Activated naive CD8-positive, alpha-beta T cell treated with anti-CD3 and anti-CD28 coated beads, Interleukin-2, amount 50 U/mL, for 16 hours (primary cell): ENCODE measurements at places on chromosomes 6 and 20.

DNA sequence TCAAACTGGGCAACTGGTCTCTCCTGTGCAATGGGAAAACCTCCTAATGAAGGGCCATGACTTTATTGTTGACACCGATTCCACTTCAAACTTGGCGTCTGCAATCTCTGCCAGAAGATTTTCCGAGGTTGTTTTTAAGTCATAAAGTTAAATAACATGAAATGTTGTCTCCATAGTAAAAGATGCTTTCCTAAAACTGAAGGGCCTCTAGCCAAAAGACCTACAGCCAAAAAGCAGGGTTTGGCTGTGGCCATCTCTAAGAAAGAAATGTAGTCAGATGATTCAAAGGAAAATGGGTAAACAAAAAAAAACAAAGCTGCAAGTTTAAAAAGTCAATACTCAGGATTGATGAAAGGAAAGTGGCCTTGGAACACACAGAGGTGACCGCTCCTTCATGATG lies 14.1 kb downstream of the CD93 start:
- no peak for DNase-seq

GRCh38 chr6:167676000-167676665 lies 150.6 kb upstream of the AFDN start:
- no peak for DNase-seq

GRCh38 chr20:46222521-46223007 lies 85.7 kb downstream of the CDH22 start:
- DNase-seq = no peak

DNA sequence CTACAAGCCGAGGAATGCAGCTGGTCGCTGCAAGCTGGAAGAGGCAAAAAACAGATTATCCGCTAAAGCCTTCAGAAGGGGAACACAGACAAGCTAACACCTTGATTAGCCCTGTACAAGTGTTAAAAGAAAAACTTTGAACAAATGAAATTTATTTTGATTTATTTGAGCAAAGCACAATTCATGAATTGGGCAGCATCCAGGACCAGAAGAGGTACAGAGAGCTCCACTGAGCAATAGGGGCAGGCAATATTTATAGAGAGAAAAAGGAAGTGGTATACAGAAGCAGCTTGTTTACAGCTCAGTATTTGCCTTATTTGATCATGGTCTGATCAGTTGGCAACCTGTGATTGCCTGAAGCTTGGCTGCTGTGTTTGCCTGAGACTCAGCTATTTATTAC lies 17.6 kb downstream of the HLA-DOB start:
- DNase-seq = no peak

DNA sequence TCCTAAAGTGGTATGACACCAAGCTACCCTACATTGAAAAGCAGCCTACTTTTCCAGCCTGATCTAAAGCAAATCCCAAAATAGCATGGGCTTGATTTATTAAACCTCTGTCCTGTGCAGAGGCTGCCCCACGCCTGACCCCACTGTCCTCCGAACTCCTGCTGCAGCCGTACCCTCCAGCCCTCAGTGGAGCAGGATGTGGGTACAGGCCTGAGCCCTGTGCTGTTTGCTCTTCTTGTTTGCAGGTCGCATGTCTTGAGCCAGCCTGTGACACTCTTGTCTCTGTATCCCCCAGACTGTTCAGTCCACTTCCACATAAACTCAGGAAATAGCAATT lies 61.2 kb downstream of the RPP40 start:
- no peak for DNase-seq

DNA sequence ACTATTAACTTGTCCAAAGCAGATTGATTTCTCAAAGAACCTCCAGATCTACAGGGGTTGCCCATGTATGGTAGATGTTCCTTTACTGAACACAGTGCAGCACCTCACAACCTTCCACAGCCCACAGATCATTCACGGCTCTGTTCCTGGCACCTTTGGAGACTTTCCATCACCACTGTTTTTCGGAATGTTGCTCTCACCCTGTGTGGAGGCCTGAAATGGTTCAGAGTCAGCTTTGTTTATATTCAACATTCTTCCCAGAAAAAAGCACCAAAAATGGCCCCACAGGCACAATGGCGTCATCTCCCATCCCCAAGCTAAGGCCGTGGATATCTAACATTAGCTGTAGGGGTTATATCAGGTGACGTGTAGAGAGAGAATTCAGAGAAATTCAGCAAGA lies 74.7 kb downstream of the DHX35 start:
- DNase-seq = no peak

DNA sequence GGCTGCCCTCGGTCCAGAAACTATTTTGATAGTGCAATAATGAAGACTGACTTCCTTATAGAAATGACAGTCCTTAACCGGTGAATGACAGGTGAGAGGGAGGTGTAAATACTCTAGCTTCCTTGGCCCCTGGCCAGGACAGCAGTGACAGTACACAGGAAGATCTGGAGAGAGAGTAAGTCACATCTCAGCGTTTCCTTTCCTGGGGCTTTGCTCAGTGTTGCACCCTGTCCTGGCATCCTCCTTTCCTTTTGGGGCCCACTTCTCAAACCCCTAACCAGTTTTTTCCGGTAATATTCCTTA lies 336.9 kb downstream of the CD83 start:
- DNase-seq = no peak

DNA sequence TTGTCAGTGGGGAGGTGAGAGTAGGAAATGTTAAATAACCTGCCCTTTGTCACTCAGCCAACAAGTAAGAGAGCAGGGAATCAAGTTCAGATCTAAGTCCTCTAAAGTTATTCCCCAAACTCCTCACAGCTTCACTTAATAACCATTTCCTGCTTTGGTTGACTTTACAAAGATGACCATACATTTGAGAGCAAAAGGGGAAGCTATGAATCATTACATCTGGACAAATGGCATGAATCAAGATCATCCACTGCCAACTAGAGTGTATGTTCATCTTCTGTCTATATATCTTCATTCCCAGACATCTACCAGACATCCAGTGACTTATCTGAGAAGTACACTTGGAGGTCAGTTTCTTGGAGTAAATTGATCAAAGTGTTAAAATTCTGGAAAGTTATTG lies 15.1 kb upstream of the HIVEP2 start:
- DNase-seq = no peak

- DNase-seq = no peak
Measured at GRCh38 chr6:125658759-125659431, 90.5 kb upstream of the HEY2 start.

DNA sequence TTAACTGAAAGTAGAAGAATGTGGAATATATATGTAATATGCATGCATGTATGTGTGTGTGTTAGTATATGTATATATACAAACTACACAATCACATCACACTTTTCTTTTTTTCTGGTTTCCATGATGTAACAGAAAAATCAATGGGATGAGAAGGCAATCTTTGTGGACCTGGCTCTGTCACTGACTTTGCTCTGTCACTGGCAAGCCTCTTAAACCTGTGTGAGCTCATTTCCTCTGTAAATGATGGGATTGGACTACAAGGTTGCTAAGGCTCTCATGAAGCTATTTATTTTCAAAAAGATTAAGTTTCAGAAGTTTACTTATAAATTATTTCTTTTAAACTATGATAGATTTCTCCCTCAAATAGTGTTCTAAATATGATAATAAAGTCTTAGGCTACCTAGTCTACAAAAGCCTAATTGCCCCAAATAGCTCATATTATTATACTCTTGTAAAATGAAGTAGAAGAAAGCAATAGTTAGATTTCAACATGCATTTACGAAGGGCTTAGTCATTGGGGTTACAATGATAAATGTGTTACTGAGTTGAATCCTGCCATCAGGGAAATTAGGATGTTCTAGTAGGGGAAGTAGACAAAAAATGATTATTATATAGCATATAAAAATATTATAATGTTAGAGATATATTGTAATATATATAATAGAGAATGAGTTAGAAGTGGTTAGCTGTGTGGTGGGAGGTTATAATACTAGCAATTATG lies 129.3 kb downstream of the AFG1L start:
- DNase-seq = no peak

DNA sequence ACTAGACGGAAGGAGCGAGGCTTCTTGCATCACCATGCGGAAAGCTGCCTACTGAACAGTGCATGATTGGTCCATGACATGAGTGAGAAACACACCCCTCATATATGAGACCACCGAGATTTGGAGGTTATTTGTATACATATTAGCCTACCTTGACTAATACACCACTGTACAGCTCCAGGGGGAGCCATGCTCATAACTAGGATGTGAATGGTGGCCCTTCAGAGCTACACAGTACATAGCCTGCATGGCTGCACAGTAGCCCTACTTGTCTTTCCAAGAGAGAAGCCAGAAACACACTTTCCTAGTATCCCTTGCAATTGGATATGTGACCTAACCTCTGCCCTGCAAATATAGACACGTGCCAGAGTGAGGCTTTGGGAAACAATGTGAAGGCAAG lies 21.8 kb upstream of the MCUR1 start:
- no peak for DNase-seq

DNA sequence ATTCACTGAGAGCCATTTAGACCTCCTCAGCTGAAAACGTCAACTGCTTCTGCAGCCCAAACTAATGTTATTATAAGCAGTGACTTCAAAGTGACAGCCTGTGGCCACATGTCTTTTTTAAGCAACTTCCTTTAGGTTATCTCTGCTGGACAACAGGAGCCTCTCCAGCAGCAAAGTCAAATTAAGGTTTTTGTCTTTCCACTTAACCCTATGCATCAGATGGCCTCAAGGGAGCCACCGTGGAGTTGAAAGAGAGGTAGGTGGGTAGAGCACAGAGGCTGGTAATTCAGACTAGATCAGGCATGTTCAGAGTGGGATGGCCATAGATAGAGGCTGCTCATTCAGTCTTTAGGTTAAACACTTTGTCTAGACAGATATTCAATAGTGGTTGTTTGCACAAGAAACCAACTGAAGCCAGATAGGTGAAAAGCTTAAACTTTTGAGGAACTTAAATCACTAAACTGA lies 300.6 kb upstream of the ECI2 start:
- no peak for DNase-seq

DNA sequence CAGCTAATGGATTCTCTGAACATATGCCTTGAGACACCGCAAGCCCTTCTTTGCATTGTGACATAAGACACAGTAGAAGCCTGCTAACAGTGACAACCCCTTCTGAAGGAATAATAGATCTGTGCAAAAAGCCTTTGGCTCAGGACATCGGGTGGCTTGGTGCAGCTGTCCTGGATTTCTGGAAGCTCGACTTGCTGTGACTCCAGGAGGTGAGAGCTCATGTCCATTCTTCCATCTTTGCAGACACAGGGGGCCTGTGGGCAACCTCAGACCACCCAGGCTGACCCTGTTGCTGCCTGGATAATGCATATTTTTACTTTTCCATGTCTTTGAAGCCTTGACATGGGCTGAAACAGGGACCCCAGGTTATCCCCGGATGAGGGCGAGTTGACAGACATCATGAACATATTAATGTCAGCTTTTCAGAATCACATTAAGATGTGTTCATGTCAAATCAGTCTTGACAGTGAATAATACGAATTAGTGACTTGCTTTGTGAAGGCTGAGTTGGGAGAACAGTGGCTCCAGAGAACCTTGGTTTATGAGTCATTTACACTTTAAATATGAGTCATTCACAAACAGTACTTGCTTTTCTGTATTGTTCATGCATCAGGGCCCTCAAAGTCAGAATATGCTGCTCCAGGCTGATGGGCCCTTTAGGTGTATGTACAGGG lies 66.8 kb upstream of the IYD start:
- no peak for DNase-seq

DNA sequence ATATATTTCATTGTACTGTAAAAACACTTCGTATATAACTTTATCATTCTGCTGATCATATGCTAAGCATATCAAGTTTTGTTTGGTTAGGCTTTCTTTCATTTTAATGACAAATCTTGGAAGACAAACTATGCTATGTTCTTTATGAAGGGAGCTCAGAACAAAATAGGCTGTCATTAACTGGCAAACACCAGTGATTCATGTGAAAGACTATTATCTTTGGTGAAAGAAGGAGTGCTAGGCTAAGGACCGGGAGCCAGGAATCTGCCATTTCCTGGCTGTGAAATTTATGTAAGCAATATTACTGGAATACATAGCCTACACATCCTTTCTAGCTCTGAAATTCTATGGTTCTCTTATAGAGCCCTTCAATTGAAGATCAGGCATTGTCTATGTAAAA lies 136.2 kb upstream of the CCN2 start:
- no peak for DNase-seq

- no peak for DNase-seq
Measured at GRCh38 chr6:45677381-45678284, 299.9 kb upstream of the SUPT3H start.

GRCh38 chr6:47075741-47076421 lies 33.7 kb upstream of the ADGRF1 start:
- DNase-seq = no peak

GRCh38 chr6:159804504-159804903 lies 4.4 kb downstream of the PNLDC1 start:
- DNase-seq = no peak

GRCh38 chr20:53328961-53329360 lies 264.7 kb downstream of the ZNF217 start:
- no peak for DNase-seq

DNA sequence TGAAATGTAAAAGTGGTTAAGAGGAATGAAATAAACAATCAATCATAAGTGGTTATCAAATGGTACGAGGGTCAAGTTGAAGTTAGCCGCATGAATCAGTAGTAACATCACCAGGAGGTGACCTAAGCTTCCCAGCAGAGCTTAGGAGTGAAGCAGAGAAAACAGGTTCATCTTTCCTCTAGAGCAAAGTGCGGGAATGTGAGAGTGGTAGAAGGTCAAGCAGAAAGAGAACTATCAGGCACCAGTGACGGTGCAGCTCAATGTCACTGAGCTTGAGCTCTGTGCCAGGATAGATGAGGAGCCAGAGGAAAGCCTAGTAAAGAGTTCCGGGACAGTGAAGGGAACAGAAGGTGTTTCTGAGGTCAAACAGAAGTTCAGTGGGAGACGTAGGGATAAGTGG lies 20.8 kb upstream of the TNFAIP3 start:
- DNase-seq = no peak

DNA sequence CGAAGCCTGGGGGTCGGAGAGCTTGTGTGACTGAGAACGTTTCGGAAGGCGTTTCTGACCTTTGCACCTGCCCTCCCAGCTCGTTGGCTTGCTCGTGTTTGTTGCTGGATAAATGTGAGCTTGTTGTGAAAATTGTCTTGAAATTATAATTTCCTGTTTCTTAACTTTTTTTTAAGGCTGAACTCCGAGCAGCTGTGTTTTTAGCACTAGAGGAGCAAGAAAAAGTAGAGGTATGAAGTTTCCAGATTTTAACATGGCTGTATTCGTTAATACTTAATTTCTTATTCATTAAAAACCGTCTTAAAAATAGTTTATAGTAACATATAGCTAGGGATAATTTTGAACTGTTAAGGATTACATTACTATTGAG lies 672 bp downstream of the CEP43 start:
- no peak for DNase-seq

GRCh38 chr20:50967586-50967985 lies 9.0 kb downstream of the MOCS3 start:
- DNase-seq = no peak

DNA sequence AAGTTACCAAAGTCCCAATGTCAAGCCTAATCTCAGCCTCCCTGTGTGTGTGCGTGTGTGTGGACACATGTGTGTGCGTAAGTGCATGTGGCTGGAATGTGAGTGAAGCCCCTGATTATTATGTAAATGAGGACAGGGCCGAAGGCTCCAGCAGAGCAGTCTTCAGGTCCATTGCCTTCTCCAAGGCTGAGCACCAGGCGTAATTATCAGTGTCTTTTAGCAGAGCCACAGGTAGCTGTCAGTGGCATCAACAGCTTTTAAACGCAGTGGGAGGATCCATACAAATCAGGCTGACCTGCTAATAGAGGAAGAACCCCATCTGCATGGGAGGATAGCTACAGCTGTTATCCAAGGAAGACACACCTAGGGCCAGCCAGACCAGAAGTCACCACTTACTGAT lies 324.3 kb upstream of the MOCS1 start:
- DNase-seq = no peak

GRCh38 chr6:157269261-157269794 lies 54.0 kb downstream of the TMEM242 start:
- DNase-seq = no peak
